Activated CD8-positive, alpha-beta memory T cell treated with anti-CD3 and anti-CD28 coated beads for 1 hour (primary cell): ENCODE measurements at places on chromosomes 4 and X.

DNA sequence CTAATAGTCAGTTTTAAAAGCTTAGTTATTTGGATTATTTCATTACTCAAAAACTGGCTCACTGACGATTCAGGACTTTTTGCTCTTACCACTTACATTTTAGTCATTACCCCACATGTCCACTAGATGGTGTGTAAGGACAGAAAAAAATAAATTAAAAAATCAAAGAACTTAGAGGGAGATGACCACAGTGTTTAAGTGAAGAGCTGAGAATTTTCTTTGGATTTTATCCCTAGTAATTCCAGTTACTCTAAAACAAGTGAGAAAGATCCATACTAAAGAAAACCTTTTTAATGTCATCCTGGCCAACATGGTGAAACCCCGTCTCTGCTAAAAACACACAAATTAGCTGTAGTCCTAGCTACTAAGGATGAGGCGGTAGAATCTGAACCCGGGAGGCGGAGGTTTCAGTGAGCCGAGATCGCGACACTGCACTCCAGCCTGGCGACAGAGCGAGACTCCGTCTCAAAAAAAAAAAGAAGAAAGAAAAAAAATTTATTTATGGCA is 26.4 kb upstream of the TMPRSS11B start:
- DNase-seq = no peak

- DNase-seq = no peak
Observed at GRCh38 chr4:24880186-24880585, 32.7 kb downstream of the CCDC149 start.

DNA sequence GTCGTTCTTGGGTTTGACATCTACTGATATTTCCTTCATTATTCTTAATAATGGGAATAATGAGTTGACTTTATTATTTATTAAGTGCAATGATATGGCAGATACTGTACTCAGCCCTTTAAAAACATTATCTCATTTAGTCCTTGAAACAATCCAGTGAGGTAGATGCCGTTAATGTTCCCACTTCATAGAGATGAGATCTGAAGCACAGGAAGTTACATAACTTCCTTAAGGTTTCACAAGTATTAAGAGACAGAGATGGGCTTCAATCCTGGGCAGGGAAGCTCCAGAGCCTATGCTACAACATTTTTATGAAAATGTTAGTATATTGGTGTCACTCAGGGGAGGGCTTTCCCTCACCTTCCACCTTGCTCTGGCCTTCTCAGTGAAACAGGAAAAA is 9.7 kb upstream of the KLHL13 start:
- DNase-seq = no peak

GRCh38 chr4:183941964-183942363 is 36.9 kb downstream of the STOX2 start:
- DNase-seq = no peak

- no peak for DNase-seq
Observed at GRCh38 chr4:38757945-38758600, 24.7 kb downstream of the TLR10 start.

GRCh38 chr4:88846206-88846790 is 148.7 kb upstream of the NAP1L5 start:
- DNase-seq = no peak

GRCh38 chr4:36213977-36214376 is 30.3 kb downstream of the ARAP2 start:
- DNase-seq = no peak

DNA sequence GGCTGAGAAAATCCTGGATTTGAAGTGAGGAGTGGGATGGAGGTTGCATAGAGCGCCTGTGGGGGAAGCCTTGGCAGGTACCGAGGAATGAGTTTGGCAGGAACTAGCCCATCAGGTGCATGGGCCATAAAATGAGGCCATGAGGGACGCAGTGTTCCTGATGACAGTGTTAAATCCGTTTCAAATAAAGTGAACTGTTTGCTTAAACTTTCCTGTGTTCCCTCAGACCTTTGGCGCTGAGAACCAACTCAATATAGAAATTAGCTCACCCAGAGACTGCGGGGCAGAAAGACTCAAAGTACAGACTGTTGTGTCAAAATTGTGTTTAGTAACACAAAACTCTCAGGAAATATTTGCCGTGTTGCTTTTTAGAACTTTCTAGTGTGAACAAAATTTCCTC is 250.0 kb upstream of the NR3C2 start:
- DNase-seq = no peak

- no peak for DNase-seq
Observed at GRCh38 chr4:123064390-123064789, 142.0 kb upstream of the NUDT6 start.

- DNase-seq = no peak
Observed at GRCh38 chrX:103061486-103061885, 2.5 kb downstream of the BEX1 start.

GRCh38 chrX:56763556-56764152 is 34.6 kb downstream of the NBDY start:
- no peak for DNase-seq

DNA sequence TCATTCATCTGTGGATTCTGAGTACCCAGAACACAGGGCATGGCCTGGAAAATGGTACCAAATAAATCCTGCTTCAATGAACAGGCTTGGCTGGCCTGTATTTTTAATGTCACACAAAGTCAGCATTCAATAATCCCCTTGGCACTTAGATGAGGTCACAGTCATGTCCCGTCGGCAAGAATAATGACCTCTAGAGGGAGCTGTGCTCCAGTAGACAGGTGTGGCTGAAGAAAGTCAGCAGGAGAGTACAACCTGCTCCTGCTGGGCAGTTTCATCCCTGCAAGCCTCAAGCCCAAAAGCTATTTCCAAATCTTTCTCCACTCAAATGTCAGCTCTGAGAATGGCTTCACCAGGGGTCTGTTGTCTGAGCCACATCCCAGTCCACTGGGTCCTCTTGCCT is 404.0 kb upstream of the F9 start:
- DNase-seq = no peak

- DNase-seq = no peak
Observed at GRCh38 chr4:162506253-162506652, 342.5 kb upstream of the FSTL5 start.
